ENCODE measurements at places on chromosomes 2 and 18. TPM values are rescaled to one million over a fixed set of nuclear protein-coding genes. Genes with fewer than 3 reads are reported as not detected.

DNA sequence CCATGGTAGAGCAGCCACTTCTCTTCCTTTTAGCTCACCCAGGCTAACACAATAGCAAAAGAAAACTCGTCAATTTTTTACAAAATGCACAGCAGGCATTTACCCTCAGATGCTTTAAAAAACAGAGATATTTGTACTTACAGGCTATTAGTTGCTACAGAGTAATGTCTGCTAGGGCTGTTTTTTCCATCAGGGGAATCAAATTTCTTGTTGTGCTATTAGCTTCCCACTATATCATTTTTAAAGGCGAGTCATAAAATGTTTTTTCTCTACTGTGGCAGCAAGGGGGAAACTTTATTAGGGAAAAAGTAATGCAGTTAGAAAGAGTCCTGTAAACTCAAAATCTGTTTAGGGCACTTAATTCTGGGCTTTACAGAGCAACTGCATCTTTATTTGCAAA is 277.9 kb upstream of the THSD7B start:
- DNase-seq = no peak

DNA sequence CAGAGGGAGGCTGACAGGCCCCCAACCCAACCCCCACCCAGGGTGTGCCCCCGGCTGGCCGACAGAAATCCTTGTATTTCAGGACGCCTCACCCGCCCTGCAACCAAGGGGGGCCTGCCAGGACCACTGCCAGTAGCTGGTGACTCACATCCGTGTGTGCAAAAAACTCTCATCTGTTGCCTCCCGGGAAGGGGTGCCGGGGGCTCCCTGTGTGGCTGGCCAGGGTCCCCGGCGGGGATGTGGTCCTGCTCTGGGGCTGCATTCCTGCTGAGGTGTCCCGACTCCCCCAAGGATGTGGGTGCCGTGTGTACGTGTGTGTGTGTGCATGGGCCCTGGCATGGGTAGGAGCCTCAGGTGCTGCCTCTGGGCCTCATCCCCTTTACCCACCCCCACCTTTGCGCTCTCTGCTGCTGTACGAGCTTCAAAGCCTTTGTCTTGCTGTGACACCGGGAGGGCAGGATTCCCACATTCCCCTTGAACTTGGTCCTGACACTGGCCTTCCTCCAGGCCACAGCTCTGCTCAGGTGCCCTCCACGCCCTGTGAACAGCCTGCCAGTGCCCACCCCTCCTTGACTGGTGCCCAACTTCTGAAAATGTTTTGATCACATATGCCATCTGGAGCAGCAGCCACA is 226.3 kb upstream of the HDAC4 start:
- no peak for DNase-seq

- DNase-seq = no peak
These were observed 88.1 kb downstream of the ASXL2 start for GRCh38 chr2:25790074-25790790.

AGXT gene
- not detected for polyA plus RNA-seq

RAX gene
- polyA plus RNA-seq = not detected

PROM2 gene
- polyA plus RNA-seq = not detected

GRCh38 chr2:36137612-36138011 is 218.0 kb upstream of the CRIM1 start:
- DNase-seq = no peak

DNA sequence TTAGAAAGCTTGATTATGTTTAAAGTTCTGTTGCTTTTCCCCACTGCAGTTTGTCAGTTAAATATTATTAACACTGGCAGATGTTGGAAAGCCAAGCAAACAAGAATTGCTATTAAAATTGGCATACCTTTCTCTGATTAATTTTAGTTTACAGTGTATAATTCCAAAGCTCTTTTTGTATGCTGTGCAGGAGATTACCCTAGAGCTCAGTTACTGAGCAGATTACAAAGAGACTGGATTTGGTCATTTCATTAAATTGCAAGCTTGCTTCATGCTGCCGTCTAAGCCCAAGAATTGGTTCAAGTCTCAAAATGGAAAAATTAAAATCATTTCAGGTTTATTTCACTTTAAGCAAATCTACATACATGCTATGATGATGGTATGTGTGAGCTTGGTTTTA is 2.3 kb downstream of the ASAP2 start:
- no peak for DNase-seq

- DNase-seq = no peak
These were observed 45.3 kb downstream of the PSMD14 start for GRCh38 chr2:161353543-161353942.

- DNase-seq = no peak
These were observed 29.4 kb downstream of the AOX1 start for GRCh38 chr2:200615247-200615646.

NGEF gene
- polyA plus RNA-seq = 0.21 TPM

GRCh38 chr2:174573621-174574081 is 24.0 kb downstream of the WIPF1 start:
- DNase-seq = no peak

PLEK gene
- 8.7 TPM for polyA plus RNA-seq

IMPA2 gene
- polyA plus RNA-seq = 6.9 TPM

GNAL gene
- 0.09 TPM for polyA plus RNA-seq

GRCh38 chr18:3499501-3499900 is 49.5 kb downstream of the TGIF1 start:
- no peak for DNase-seq

GRCh38 chr2:70557171-70557838 is 3.7 kb upstream of the TGFA start:
- DNase-seq = no peak

PLEKHH2 gene
- 0.20 TPM for polyA plus RNA-seq

- peak; percentile 59 for DNase-seq
These were observed at the start of gene SPRED2 for GRCh38 chr2:65432227-65433190. SPRED2 (minus strand) TSS chr2:65432599; CDS start chr2:65431987, 612 bp downstream.

SERPINB3 gene
- polyA plus RNA-seq = not detected

- no peak for DNase-seq
These were observed 70.0 kb downstream of the ACSL3 start for GRCh38 chr2:222930862-222931261.

GRCh38 chr2:240510513-240511210 is 47.1 kb downstream of the ANKMY1 start:
- DNase-seq = no peak

LYG2 gene
- polyA plus RNA-seq = not detected

GRCh38 chr2:108911401-108911800 is 77.6 kb downstream of the EDAR start:
- no peak for DNase-seq

DNA sequence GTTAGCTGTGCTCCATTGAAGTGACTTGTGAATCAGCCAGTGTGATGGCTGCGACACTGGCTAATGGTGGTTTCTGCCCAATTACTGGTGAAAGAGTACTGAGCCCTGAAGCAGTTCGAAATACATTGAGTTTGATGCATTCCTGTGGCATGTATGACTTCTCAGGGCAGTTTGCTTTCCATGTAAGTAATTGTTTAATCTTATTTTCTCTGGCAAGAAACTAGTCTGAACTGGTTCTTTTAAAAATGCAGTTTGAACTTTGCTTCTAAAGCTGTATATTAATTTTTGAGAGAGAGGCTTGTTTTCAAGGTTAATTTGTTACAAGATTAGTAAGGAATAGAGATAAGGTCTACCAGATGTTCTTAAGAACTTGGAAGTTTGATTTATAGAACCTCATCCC is 46.7 kb downstream of the GLS start:
- DNase-seq = no peak

- no peak for DNase-seq
These were observed 11.3 kb upstream of the OXER1 start for GRCh38 chr2:42775186-42775585.

DNA sequence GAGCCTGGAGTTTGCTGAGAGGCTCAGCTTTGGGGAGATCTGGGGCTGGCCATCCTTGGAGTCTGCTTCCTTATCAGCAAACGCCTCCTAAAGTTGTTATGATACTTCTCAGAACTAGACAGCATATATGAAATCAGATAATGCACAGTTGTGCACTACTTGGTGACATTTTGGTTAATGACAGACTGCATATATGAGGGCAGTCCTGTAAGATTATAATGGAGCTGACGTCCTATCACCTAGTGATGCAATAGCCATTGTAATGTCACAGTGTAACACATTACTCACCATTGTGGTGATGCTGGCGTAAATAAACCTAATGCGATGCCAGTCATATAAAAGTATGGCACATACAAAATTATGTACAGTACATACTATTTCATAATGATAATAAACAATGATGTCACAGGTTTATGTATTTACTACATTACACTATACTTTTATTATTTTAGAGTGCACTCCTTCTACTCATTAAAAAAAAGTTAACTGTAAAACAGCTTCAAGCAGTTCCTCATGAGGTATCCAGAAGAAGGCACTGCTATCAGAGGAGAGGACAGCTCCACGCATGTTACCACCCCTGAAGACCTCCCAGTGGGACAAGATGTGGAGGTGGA is 298.1 kb upstream of the REV1 start:
- DNase-seq = no peak

DNA sequence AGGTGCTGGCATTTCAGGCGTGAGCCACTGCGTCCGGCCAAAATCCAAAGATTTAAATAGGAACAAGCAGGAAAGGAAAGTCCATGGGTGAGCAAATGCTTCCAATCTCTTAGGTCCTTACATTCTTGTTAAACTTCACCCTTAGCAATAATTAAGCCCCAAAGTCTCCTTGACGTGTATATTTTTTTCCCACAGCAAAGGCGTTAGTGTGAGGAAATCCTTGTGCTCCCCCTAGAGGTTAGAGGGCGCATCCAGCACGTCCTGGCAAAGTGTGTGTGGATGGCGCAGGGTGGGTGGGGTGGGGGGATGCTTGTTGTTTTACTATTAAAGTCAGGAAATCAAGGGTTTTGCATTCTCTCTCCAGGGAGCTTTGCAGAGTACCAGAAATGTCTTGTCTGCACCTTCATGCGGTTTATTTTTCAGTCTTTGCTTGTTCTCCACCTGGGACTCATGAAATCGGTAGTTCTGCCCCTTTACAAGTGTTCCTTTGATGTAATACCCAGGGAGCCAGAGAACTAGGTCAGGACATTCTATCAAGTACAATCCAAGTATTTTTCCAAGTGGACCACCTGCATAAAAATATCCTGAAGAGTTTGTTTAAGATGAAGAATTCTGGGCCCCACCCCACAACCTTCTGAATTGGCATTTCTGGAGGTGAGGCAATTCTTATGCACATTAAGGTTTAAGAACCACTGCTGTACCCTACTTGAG is 22.2 kb upstream of the ITSN2 start:
- peak; percentile 68 for DNase-seq

SLC5A6 gene
- polyA plus RNA-seq = 16.7 TPM

DNA sequence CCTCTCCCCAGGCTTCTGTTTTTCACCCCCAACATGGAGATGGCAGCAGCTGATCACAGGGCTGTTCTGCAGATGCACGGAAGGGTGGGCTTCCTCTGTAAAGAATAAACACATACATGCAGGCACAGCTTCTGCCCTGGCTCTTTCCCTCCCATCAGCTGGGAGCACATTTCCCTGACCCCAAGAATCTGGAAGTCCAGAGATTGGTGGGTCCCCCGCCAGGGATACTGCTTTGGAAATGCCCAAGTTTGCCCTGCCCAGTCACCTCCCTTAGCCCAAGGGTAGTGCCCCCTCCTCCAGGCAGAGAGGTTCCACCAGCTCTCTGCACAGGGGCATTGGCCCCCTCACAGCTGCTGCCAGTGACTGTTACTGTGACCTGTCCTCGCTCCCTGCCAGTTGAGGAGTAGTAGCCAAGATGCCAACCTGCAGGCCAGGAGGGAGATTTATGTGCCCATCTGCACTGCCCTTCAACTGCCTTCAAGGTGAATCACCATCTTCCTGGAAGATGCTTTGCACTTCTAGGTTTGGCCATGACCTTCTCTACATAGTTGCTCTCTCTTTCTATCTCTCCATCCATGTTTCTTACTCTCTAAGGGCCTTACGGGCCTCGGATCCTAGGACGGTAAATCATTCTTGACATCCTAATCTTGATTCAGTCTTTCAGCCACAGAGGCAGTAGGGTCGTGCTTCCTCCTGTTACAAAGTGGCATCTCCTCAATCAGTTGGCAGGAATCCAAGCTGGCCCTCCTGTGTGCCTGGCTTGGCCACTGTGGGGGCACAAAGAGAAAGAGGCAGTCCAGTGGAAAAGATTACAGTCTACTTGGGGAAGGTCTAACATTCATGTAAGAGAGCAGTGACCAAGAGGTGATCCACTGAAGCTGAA is 121.8 kb downstream of the CTIF start:
- no peak for DNase-seq

DNA sequence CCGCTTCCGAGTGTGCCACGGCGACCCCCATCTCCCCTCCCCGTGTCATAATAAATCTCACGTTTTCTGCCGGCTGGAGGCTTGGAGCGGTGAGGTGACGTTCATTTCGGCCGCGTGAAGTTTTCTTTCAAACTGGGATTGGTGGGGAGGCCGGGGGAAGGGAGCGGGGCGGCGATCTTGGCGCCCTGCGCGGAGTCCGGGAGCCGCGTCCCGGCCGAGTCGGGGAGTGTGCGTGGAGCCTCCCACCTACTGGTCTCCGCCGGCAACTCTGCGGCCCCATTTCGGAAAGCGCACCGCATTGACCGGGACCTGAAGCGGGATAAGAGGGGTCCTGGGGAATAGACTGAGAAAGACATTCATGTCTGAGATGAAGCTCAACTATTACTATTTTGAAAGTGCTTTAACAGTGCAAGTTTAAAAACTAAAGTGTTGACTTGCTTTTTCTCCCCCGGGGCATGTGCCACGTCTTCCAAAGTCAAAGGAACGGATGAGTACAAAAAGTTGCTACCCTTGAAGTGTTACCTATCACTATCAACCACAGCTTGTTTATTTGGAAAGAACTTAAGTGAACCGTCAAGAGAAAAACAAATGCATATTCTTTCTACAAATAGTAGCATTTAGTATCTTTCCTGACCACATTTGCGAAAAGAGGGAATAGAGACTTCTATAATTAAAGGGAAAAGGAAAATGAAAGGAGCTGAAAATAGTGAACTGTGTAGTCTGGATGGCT is 818 bp upstream of the IKZF2 start:
- no peak for DNase-seq

- no peak for DNase-seq
These were observed 237.1 kb upstream of the POU3F3 start for GRCh38 chr2:104616856-104617255.

ARMC9 gene
- 0.92 TPM for polyA plus RNA-seq

- DNase-seq = no peak
These were observed 125.3 kb upstream of the NRP2 start for GRCh38 chr2:205556841-205557539.

POTEI gene
- polyA plus RNA-seq = not detected

ADCY3 gene
- polyA plus RNA-seq = 12.8 TPM

GRCh38 chr18:58535340-58536201 is 93.3 kb downstream of the ALPK2 start:
- DNase-seq = no peak

GPR155 gene
- polyA plus RNA-seq = 20.1 TPM

DNA sequence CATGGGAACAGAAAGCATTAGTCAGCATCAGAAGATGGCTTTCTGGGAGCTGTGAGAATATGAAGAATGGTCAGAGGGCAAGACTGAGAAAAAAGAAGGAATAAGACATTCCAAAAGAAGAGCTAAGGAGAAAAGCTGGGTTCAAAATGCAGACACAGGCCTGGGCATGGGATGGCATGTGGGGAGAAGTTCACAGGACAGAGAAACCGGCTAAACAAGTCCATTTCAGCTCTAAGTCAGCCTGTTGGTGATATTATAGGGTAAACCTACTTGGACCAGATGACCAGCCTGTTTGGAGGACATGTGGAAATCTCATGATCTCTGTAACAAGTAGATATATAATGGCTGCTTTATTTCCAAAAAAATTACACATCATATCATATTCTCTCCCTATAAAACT is 91.7 kb upstream of the MEIS1 start:
- DNase-seq = no peak

Data from CD4-positive, CD25-positive, alpha-beta regulatory T cell (primary cell).